ENCODE measurements at places on chromosomes 3 and 15.

GRCh38 chr3:173778251-173778650, 380.7 kb downstream of the NLGN1 start:
- DNase-seq = no peak

GRCh38 chr15:77775837-77776236, 143.1 kb upstream of the LINGO1 start:
- no peak for DNase-seq

- no peak for DNase-seq
Observed at GRCh38 chr3:125194849-125195601, 17.5 kb downstream of the SLC12A8 start.

DNA sequence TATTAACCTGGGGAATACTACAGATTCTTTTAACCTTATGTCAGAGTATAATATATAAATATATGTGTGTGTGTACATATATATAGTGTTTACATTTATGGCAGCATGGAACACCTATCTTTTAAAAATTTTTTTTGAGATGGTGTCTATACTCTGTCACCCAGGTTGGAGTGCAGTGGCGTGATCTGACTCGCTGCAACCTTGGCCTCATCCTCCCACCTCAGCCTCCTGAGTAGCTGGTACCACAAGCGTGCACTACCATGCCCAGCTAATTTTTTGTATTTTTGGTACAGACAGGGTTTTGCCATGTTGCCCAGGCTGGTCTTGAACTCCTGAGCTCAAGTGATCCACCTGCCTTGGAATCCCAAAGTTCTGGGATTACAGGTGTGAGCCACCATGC, 18.5 kb upstream of the ERICH6 start:
- no peak for DNase-seq

DNA sequence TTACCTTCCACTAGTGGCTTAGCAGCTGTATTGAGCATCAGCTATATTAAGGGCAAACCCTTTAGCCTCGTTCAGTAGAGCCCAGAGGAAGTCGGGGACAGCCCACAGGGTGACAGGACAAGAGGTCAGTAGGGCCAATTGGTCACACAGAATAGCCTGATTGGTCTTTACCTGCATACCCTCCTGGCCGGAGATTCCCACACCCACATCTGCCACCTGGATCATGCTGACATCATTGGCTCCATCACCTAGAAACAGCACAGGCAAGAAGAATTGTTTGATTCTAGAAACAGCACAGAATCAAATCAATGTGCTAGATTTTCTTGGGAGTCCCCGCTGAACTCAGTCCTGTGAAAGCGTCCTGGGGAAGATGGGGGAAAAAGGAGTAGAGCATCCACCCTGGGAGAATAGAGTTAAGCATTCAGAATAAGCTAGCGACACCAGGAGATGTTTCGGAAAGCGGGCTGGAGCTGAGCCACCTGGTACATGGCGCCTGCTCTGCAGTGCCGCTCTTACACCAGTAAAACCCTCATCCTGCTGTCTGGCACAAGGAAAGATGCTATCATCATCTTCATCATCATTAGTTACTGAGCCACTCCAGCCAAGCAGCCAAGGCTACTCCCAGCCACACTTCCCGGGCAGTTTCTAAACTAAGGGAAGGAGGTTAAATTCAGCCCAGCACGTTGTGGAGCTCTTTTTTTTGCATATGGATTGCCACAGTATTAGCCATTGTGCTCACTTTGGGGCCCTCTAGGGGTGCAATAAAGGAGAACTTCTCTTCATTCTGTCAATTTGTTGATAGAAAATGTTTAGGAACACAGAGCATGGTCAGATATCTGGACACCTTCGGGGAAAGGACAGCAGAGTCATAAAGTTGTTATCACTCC, 171.3 kb downstream of the ATP10A start:
- no peak for DNase-seq

- DNase-seq = no peak
Observed at GRCh38 chr15:68427366-68427765, 4.6 kb downstream of the ITGA11 start.

- no peak for DNase-seq
Observed at GRCh38 chr3:136074546-136075170, 109.1 kb downstream of the PPP2R3A start.

DNA sequence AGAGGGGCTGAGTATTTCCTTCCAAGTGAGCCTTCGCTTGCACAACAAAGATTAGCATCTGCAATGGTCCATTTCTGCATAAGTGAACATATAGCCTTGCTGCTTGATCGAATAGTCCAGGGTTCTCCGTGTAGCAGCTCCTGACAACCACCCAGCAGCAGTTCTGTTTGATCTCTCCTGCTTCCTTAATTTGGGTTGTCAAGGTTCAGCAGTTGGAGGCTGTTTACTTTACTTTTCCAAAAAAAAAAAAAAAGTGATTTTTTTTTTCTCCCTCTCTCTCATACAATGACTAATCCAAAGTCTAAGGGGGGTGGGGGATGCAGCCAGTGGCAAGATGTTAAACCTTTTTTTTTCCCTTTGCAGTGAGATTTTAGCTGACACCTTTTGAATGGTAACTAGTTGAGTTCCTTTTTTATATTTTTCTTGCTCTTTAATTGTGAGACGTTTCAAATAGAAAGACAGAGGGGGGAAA, 3.6 kb downstream of the FOXP1 start:
- no peak for DNase-seq

- no peak for DNase-seq
Observed at GRCh38 chr15:76058714-76059319, 968 bp upstream of the TMEM266 start.

DNA sequence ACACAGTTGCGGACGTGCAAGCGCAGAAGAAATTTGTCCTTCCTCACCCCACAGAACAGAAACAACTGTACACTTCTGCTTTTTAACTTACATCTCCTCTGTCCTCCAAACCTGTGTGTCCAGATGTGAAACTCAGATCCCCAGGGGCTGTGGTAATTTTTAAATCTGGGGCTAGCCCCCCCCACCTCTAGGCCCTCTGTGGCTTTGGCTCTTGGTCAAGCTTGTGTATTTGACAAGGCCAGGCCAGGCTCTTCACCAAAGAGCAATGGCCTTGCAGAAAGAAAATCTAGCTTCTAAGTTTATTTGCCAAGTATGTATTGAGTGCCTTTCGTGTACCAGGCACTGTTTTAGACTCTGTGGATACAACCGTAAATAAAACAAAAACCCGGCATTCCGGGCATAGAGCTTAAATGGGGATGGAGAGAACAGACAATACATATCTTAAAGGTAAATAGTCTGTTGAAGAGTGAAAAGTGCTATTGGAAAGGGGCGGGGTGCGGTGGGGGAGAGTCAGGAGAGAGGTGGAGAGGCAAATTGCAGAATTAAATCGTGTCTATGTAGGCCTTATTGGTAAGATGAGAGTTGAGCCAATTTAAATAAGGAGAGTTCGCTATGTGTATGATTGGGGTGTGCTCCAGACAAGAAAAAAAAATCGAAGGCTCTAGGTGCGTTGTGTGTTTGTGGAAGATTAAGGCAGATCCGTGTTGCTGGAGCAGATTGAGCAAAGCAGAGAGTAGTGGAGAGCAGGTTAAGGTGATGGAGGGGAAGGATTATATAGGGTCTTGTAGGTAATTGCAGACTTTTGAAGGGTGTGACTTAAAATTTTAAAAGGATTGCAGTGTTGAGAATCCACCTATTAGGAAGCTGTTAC, 781 bp upstream of the DPH6 start:
- no peak for DNase-seq

DNA sequence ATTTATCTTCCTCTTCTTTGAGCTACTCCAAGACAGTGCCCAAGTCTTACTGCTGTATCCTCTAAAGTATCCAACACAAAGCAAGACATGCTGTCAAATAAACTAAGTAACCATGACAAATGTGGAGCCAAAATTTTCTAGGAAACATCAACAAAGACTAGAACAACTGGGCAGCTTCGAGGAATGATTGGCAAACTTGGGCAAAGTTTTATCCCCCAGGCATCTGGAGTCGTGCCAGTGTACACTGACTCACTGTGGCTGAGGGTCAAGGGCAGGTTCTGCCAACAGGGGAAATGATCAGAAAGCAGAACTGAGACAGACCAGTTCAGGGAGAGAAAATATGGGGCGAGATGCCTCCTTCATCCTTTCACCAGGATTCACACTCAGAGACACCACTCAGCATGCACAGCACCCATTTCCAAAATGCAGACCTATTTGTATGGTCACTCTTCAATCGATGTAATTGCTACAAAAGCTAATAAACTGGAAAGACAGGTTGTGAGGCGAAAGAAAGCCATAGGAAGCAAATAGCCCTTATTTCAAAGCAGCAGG, 65.8 kb downstream of the MB21D2 start:
- no peak for DNase-seq

- no peak for DNase-seq
Observed at GRCh38 chr3:142595581-142595950, 627 bp upstream of the PLS1 start.

- DNase-seq = no peak
Observed at GRCh38 chr15:48925714-48926223, 38.0 kb downstream of the SHC4 start.

DNA sequence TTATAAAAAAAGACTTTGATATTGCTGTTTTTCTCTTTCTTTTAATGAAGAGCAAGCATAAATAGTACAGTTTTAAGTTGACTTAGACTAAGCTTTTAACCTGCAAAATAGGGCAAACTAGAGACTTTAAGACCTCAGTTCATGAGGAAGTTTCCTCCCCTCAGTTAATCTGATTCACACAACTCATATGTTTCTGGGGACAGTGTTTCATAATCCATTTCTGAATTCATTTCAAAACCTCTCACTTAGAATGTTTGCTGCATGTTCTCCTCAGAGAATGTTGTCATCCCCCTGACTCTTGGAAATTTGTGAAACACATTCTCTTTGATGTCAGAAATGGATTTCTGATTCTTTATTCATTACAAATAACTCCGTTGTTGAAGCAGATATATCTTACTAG, 79.3 kb upstream of the SKOR1 start:
- DNase-seq = no peak

DNA sequence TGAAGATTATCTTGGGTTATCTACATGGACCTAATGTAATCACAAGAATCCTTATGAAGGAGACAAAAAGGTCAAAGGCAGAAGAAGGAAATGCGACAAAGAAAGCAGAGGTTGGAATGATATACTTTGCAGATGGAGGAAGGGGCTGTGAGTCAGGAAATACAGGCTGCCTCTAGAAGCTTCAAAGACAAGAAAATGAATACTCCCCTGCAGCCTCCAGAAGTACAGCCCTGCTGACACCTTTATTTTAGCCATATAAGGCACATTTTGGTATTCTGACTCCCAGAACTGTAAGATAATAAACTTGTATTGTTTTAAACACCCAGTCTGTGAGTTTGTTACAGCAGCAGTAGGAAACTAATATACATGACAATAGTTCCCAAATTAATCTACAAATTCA, 58.6 kb downstream of the SIDT1 start:
- no peak for DNase-seq

GRCh38 chr3:71114610-71115009, 468.9 kb downstream of the FOXP1 start:
- DNase-seq = no peak

- no peak for DNase-seq
Observed at GRCh38 chr3:139577909-139578308, 38.4 kb upstream of the RBP1 start.

- no peak for DNase-seq
Observed at GRCh38 chr3:193963808-193964516, 172.0 kb upstream of the HES1 start.

- DNase-seq = no peak
Observed at GRCh38 chr3:76161856-76162255, 376.5 kb upstream of the ZNF717 start.

GRCh38 chr3:191762323-191762960, 301.5 kb downstream of the PYDC2 start:
- DNase-seq = no peak

DNA sequence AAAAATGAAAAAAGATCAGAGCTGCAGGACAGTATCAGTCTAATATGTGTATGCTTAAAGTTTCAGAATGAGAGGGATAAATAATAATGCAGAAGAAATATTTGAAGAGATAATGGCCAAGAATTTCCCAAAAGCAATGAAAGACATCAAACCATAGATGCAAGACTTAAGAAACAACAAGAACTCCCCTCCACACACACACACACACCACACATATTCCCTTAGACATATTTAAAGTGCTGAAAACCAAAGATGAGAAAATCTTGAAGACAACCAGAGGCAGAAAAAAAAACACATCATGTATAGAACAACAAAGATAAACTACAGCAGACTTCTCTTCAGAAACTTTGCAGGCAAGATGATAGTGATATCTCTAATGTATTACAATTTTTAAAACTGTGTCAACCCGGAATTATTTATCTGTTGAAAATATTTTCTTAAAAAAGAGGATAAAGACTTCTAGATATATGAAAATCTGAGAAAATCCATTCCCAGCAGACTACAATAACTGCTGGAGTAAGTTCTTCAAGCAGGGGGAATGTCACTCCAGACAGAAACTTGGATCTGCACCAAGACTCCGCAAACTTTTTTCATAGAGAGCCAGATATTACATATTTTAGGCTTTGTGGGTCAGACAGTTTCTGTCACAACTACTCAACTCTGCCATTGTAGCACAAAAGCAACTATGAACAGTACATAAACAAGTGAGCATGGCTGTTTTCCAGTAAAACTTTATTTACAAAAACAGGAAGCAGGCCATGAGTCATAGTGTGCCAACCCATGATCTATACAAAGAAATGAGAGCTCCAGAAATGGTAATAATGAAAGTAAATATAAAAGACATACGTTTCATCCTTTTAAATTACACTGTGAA, 223.4 kb upstream of the CGNL1 start:
- DNase-seq = no peak

- no peak for DNase-seq
Observed at GRCh38 chr15:68371160-68371559, 60.8 kb downstream of the ITGA11 start.

- DNase-seq = no peak
Observed at GRCh38 chr3:113263020-113263419, 51.7 kb downstream of the BOC start.

DNA sequence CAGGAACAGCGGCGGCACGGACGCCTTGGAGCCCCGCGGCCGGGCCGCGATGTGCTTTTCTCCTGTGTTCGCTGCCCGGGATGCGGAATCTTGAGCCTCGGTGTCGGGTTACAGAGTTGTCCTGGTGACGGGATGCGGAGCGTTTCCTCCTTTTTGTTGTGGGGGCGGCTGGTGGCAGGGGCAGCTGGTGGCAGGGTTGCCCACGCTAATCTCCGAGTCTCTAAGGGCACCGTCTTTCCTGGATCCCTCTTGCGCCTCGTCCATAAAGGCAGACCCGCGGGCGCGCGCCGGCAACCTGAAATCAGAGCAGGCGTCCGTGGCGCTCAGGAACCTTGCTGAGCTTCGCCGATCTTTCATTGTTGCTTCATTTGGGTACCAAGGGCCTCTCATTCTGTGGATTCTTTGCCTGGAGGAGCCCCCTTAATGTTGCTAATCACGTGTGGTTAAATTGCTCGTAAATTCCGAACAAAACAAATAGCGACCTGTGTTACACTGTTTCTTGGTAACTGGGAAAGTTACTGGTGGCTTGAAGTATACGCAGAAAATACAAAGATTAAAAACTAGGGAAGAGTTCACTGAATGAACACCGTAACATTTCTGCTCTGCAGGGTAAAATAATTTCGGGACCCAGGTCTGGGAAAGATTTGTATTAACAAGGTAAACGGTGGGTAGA, 844 bp upstream of the PFN2 start:
- DNase-seq = peak; percentile 18
